Activated effector memory CD4-positive, alpha-beta T cell treated with Interleukin-2 at 50 U/mL for 16 hours (primary cell): ENCODE measurements at places on chromosomes 2 and 18.

DNA sequence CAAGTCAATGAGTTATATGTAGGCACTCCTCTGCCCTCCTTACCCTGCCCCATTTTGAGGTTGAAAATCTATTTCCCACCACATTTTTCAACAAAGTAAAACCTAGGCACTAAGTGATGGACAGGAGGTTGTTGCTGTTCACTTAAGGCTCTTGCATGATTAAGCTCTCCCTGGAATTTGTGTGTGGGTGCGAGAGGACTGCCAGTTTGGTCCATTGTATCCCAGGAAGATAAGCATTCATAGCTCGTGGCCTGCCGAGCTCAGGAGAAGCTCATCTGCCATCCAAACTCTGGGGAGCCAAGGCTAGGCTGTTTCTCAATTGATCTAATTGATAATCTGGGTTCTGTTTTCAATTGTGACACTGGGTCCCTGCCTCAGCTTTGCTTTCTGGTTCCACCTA is 4.7 kb upstream of the MAP4K4 start:
- DNase-seq = no peak

DNA sequence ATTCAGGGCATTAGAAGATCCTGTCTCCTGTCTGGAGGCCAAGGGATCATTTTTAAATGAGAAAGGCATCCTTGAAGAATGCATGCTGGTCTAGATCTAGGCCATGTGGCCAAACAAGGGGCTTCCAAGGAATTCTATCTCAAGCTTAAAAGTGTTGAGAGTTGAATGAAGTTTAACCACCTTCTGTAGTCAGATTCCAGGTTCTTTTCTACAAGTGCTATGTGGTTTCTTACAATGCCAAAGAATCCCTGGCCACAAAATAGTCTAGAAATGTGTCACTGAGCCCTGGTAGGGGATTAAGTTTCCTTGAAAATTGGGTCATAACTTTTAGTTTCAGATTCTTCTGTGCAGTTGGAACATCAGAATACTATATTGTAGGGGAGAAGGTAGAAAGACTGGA is 640.7 kb upstream of the ACVR2A start:
- DNase-seq = no peak

GRCh38 chr2:37560241-37560848 is 111.1 kb downstream of the CDC42EP3 start:
- DNase-seq = no peak

GRCh38 chr2:239298116-239298804 is 102.6 kb downstream of the HDAC4 start:
- peak; percentile 71 for DNase-seq

- peak; percentile 41 for DNase-seq
These were observed 1375.4 kb upstream of the CELF4 start for GRCh38 chr18:38940863-38941531.

DNA sequence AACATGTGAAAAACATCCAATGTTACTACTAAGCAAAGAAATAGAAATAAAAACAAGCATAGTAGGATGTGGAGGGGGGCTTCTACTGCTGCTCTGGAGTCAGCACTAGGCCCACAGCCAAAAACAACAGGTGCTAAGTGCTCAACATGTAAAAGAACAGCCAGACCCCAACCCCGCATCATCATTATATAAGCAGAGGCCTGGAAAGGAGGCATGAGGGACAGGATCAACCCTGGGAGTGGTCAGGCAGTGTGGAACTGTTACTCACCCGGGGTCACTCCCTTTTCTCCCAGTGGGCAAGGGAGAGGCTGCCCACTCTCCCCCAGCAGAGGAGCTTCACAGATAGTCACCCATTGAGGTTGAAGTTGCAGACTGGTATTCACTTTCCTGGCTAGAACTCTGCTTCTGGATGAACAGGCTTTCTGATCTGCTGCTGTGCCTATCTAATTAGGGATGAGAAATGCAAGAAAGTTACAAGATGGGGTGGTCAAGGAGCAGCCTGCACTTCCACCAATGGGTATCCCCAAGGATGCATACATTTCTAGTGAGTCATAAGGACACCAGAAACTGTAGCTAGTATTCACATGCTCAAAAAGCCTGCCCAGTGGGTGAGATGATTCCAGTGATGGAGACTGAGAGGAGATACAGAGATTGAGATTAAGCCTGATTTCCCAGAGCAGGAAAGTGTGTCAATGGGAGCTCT is 480.1 kb upstream of the TCF4 start:
- no peak for DNase-seq

GRCh38 chr2:216033403-216033802 is 20.1 kb upstream of the MREG start:
- DNase-seq = no peak

DNA sequence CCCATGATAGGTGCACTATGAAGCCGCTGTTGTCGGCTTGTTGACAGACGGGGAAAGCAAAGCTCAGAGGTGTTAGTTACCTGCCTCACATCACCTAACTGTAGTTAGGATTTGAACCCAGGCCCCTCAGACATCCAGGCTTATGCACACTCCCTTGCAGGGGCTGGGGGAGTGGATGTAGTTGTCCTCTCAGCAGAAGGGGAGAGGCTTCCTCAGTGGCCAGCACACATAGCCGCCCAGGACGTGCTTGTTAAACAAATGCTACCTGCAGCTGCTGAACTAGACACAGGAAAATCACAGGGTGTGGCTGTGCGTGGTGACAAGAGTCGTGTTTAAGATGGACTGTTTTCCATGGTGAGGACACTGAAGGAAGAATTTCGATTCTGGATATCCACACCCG is 39.2 kb downstream of the GREB1 start:
- no peak for DNase-seq

DNA sequence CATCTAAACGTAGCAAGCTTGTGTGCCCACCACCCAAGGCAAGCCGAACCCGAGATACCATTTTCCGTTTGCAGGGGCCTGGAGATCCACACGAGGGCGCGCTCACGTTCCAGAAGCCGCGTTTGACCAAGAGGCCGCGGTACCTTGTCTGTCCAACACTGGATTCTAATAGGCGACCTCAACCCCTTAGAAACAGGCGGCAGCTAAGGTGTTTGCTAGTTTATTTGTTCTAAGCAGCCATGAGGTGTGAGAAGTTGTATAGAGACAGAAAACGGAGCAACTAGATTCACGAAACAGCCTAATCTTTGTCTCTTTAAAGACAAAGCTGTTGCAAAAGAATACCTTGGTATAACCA is 4.2 kb downstream of the HOXD11 start:
- no peak for DNase-seq

- no peak for DNase-seq
These were observed 283.6 kb downstream of the CYP26B1 start for GRCh38 chr2:71864085-71864484.

DNA sequence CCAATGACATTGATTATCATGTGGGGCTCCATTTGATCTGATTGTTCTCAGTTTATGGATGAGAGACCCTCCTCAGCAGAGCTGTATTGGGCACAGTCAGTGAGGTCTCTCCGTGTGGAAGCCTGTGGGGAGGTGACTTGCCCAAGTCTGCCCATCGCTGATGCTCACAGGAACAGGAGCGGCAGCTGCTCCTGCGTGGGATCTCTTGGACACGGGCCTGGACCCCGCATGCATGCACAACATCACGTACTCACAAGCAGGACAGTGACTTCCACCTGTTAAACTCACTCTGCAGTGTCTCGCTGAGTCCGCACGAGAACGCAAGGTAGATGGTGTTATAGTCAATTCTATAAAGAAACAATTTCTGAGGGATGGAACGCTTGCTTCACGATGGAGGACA is 55.0 kb downstream of the KCNF1 start:
- no peak for DNase-seq

DNA sequence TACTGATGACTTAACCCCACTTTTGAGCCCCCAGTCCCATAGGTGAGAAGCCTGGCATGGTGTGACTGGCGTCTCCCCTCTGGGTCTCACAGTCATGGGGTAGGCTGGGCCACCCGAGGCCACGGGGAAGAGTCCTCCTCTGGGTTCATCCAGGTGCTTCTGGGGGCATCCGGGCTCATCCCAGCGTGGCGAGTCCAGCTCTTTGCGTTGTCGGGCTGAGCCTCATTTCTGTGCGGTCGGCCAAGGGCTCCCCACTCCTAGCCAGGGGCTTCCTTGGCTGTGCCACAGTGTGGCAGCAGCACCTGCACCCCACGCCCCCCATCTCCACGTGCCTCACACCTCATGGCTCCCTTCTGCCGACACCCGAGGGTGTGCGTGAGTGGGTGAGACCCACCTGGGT is 27.6 kb upstream of the SNED1 start:
- no peak for DNase-seq

GRCh38 chr18:2096551-2096950 is 474.8 kb downstream of the METTL4 start:
- no peak for DNase-seq

GRCh38 chr2:220572385-220572784 is 945.0 kb downstream of the SLC4A3 start:
- no peak for DNase-seq

DNA sequence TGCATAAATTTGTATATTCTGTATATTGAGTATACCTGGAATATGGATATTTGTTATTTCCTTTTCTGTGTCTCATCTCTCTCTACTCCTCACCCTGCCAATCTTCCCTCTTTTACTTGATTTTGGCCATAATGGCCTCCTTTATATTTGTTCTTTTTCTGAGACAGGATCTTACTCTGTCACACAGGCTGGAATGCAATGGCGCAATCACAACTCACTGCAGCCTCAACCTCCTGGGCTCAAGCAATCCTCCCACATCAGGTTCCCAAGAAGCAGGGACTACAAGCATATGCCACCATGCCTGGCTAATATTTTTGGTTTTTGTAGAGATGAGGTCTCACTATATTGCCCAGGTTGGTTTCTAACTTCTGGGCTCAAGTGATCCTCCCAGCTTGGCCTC is 30.5 kb downstream of the PREPL start:
- no peak for DNase-seq

DNA sequence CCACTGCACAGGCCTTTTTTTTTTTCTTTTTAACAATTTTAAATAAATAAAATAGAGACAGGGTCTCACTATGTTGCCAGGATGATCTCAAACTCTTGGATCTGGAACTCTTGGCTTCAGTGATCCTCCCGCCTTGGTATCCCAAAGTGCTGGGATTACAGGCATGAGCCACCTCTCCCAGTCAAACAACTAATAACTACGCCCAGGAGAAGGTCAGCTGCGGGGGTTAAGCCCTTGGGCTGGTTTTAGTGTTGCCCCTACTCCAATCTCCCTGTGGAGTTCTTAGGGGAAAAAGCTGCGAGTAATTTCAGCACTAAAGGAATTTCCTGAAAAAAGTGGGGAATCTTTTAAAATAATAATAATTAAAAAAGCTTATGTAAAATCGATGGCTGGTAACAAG is 96.4 kb upstream of the XPO1 start:
- DNase-seq = no peak

DNA sequence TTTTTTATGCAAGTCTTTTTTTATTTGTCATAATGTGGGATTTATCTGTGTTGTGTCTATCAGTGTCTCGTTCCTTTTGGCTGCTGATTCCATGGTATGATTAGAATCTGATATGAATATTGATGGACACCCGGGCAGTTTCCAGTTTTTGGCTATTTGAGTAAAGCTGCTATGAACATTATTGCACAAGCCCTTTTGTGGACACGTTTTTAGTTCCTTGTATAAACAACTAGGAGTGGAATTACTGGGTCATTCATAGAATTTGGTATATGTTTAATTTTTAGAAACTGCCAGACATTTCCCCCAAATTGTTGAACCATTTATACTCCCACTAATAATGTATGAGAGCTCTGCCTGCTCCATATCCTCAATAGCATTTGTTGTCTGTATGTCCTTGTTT is 26.6 kb downstream of the HK2 start:
- no peak for DNase-seq

DNA sequence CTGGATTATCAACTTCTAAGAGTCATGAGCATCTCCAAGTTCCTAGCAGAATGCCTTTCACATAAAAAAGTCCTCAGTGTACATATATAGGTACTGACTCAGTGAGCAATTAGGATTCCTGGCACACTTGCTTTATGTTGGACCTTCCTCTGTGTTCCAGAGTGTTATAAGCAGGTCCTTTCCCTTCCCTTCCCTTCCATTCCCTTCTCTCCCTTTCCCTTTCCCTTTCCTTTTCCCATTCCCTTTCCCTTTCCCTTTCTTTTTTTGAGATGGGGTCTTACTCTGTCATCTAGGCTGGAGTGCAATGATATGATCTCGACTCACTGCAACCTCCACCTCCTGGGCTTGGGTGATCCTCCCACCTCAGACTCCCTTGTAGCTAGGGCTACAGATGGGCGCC is 48.7 kb downstream of the SCN3A start:
- DNase-seq = no peak

- DNase-seq = no peak
These were observed 25.7 kb downstream of the PSMA8 start for GRCh38 chr18:26159353-26159752.

- DNase-seq = no peak
These were observed 138.4 kb upstream of the ALPP start for GRCh38 chr2:232239951-232240681.

GRCh38 chr18:58668897-58669296 is 2.4 kb upstream of the MALT1 start:
- no peak for DNase-seq

- no peak for DNase-seq
These were observed 60.7 kb upstream of the COX7A2L start for GRCh38 chr2:42421601-42422239.

- no peak for DNase-seq
These were observed 323.5 kb downstream of the AFF3 start for GRCh38 chr2:99818842-99819241.

DNA sequence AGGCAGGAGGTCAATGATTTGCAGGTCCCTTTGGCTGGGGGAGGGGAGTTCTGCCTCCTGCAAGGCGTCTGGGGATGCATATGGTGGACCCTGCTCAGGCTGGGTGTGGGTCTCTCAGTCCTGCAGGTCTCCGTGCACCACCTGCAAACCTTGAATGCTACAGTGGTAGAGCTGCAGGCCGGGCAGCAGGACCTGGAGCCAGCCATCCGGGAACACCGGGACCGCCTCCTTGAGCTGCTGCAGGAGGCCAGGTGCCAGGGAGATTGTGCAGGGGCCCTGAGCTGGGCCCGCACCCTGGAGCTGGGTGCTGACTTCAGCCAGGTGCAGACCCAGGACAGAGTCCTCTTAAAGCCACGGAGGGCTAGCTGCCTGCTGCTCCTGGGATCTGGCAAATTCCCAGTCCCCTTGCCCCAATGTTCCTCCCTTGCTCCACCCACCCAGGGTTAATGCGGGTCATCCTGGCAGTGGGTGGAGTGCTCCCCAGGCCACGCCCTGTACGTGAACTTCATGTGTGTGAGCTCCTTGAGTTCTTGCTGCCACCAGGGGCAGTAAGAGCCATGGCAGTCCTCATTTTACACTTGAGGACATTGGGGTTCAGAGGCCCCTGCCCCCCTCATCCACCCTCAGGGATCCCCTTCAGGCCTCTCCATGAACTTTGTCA is 3.1 kb downstream of the PROM2 start:
- DNase-seq = no peak

GRCh38 chr2:64950226-64951160 is 38.7 kb upstream of the SLC1A4 start:
- no peak for DNase-seq
